Stimulated activated CD8-positive, alpha-beta memory T cell treated with anti-CD3 and anti-CD28 coated beads, Interleukin-2, amount 100 ng/mL, for 1 hour (primary cell): ENCODE measurements at places on chromosomes 7 and 10.

- no peak for DNase-seq
Measured at GRCh38 chr10:22690614-22691431, 23.6 kb downstream of the PIP4K2A start.

DNA sequence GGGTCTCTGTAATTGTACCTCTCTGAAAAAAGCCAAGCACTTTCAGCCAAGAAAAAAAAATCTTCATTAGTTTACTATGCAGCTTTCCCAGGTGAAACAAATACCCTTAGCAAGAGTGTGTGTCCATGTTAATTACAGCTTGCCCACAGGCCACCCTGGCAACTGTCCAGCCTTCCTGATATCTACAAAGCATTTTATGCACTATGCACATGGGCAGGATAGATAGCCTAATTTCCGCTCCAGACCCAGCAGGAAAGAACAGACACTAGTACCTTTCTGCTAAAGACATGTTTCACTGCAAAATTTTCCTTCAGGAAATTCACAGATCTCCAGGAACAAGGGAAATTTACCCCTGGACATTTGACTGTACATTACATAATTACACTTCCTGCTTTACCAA is 24.4 kb downstream of the CACNA2D1 start:
- DNase-seq, result no peak

DNA sequence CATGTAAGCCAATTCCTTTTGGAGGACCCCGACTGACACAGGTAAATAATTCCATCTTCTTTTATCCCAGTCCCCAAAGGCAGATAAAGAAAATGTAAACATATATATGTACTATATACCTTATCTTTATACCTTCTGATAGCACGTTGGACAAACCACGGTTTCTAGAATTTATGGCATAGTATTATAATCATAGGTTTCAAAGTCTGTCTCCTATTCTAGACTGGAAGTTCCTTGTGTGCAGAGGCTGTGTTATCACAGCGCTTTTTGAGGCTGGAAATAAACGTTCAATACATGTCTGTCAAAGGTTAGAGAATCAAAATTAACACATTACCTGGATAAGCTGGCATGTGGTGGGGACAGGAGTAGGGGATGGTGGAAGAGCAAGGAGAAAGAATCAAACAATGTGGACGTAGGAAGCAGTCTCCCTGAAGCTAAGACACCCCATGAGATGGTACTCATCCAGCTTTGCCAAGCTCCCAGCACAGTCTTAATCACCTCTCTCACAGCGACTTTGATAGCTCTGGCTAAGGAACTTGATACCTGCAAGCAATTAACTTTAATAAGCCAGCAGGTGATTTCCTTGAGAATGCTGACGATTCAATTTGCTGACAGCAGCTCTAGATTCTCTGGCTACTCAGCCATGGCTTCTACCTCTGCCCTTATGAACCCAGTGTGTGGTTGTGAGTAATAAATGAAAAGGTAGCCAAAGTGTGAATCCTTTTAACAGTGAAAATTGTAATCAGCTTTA is 208.4 kb upstream of the LRRTM3 start:
- DNase-seq, result no peak

GRCh38 chr10:131573707-131574106 is 262.2 kb upstream of the TCERG1L start:
- no peak for DNase-seq

DNA sequence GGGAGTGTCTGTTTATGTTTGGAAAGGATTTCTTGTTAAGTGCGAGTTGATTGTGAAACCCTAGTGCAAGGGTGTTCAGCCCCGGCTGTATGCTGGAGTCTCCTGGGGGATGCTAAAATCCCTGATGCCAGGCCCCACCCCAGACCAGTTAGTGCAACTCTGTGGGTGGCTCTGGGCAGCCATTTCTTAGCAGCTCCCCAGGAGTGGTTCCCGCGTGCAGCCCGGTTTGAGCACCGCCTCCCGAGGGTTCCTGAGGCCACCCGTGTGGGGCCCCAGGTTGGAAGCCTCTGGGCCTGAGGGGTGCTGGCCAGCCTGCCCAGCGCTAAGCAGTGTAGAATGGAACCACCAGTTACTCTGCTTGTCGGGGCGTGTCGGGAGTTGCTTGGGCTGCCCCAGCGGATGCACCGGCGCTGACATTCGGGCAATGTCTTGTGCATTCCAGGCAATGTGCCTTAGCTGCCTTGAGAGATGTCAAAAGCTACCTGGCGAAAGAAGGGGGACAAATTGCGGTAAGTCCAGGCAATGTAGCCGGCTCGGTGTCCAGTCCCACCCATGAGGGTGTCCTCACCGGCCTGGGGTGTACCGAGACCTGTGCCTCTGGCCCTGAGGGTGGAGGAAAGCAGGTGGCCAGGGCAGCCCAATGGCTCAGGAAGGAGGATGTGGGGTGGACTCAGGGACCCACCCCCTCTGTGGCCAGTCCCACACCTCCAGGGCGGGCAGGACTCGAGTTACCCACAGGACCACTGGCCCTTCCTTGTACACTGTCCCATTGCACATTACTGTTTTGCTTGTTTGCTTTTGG is 13.2 kb downstream of the PFKFB3 start:
- no peak for DNase-seq

DNA sequence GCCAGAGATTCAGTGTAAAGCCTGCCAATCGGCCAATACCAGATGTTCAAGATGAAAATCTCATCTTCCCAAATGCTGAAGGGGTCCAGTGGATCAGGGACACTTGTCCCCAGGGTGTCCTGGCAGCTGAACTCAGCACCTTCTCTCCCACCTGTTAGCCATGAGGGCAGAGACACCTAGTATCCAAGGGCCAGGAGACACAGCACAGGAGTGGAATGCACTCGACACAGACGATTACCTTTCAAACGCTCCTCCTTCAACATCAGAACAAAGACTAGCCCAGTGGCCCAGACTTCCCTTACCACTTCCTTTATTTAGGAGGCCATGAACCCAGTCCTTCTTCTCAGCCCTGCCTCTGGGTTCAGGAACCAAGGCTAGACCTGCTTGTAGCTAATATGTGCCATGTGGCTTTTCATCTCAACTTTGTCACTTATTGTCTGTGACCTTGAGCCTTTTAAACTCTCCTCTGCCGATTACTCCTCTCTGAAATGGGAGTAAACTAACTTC is 180.3 kb upstream of the PLXNA4 start:
- DNase-seq, result no peak
